ENCODE measurements at places on chromosomes 5 and 9.

- DNase-seq: peak; percentile 93
These were observed 113.8 kb downstream of the RPS23 start for GRCh38 chr5:82164176-82164976.

- DNase-seq: no peak
These were observed 12.5 kb downstream of the DNAH5 start for GRCh38 chr5:13932011-13932410.

GRCh38 chr5:83595217-83595616, 123.7 kb downstream of the VCAN start:
- DNase-seq: no peak

GRCh38 chr9:93860694-93861658, 94.2 kb downstream of the BARX1 start:
- DNase-seq: no peak

- DNase-seq: no peak
These were observed 120.4 kb upstream of the PTGER4 start for GRCh38 chr5:40559306-40559705.

GRCh38 chr9:80560976-80561375, 989.2 kb downstream of the TLE4 start:
- no peak for DNase-seq

- DNase-seq: no peak
These were observed 199.1 kb upstream of the OR13F1 start for GRCh38 chr9:104304925-104305324.

- DNase-seq: no peak
These were observed 41.4 kb downstream of the SLC25A51 start for GRCh38 chr9:37862530-37862929.

DNA sequence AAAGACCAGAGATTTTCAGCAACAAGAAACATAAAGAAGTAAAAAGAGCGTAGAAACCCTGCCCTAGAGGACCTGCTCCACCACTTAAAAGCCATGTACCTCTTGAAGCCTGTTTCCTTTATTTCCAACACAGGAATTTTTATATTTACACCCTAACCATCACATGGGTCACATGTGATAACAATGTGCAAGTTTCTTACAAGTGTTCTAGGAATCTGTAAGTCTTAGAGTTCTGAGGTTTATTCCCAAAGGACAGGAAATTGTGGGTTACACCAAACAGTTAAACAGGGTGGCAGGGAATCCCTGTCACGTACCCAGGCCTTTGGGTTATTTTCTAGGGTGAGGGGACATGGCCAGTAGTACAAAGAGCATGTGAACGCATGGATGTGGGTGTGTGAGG, 108.6 kb upstream of the CCDC152 start:
- DNase-seq: no peak

DNA sequence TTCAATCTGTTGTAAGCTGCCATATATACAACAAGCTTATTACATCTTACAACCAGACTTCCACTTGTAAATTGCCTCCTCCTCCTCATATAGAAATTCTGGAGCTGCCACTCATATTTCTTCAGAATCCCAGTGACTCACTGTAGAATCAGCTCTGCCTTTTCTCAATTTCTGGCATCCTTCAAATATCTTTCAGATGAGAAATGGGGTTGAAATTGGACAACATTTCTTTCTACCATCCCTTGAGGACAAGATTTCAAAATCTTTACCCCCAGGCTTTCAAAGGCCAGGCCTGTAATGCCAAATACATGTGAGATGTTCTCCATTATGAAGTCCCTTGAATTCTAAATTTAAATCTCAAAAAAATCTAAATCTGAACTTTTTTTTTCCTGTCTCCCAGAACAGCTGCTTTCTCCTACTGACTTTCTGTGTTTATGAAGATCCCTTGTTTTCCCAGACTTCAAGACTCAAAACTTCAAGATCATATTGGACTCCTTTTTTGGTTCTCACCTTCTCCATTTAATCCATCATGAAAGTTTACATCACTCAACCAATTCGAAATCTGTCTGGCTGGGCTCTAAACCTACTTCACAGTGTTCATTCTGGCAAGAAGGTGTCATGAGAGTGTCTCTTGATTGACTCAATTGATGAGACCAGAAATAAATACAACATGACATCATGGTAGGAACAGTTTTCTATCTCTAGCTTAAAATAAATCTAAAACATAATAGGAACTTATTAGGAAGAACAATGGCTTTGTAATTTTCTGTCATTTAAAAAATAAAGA, 109.8 kb downstream of the HMHB1 start:
- DNase-seq: peak; percentile 74

DNA sequence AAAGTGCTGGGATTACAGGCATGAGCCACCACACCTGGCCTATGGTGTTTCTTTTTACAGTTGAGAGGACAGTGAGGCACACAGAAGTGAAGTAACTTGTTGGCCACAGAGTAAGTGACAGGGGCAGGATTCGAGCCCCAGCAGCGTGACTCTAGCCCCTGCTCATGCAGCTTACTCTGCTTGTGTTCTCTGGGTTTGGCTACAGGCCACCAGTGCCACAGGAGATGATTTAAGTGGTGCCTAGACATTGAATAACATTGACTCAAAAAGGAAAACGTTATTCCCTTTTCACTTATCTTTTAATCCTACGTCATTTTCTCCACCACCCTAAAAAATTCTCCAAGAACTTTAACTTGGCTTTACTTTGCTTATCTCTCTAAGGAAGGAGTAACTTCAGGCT, 61.4 kb downstream of the SNX24 start:
- peak; percentile 45 for DNase-seq

GRCh38 chr9:406886-407654, 192.4 kb downstream of the DOCK8 start:
- DNase-seq: no peak

GRCh38 chr5:74082512-74083055, 456.6 kb downstream of the ARHGEF28 start:
- DNase-seq: no peak

DNA sequence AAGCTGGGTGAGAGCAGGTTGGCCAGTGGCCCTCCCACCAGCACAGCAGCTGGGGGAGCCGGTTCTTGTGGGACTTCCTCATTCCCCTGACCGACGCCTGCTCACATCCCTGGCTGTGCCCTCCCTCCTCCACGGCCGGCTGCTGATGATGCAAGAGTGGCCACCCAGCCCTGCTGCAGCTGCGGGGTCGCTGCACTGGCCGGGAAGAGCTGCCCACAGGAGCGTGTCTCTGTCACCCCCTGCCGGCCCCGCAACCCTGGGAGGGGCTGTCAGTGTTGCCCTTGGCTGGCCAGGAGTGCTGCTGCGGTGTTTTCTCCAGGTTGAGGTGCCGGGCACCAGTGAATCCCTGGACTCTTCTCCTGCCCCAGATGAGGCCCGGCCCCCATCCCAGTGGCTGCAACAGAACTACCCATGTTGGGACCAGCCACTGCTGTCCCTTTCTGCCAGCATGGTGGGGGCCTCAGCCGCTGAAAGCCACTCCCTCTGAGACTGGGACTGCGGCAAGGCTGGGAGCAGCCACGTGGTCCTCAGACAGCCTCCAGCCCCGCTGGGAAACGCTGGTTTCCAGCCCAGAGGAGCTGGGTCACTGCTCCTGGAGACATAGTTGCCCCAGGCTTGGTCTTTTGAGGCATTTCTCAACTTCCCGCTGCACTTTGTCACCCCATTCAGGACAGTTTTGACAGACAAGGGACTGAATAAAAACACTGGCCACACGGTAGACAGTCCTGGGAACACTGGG, 739 bp downstream of the CARD9 start:
- DNase-seq: peak; percentile 66

DNA sequence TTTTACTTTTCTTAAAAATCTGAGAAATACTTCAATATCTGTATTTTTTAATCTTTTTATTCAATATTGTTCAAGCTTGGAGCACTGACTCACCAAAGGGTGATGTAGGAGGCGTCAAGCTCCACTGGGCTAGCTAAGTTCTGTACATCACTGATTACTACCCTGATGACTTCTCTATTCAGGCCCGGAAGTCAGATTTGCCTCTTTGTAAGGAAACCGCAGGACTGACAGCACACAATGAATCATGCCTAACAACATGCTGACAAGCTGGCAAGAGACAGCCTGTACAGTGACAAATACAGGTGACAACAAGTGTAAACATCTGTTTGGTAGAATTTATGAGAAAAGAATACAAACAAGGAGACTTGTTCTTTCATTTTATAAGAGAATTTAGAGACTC, 627.9 kb upstream of the RORB start:
- DNase-seq: peak; percentile 48

- no peak for DNase-seq
These were observed 6.1 kb downstream of the SAPCD2 start for GRCh38 chr9:137064027-137064879.

DNA sequence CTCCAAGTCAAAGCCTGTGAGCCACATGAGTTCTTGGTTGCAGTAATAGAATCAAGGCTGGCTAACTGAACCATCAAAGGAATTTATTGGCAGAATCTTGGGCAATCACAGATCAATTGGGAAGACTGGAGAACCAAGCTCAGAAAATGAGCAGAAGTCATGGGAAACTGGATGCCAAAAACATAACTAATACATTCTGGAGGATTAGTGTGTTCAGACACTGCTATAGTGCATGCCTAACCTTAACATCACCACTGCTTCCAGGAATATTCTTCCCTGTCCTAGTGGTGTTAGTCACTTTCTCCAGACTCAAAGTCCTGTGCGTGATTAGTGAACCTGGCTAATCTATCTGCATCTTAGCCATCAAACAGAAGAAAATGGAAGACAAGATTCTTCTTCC, 843.7 kb downstream of the EFNA5 start:
- DNase-seq: no peak

- no peak for DNase-seq
These were observed 153.8 kb downstream of the HSPA4 start for GRCh38 chr5:133205649-133206048.

GRCh38 chr9:137492464-137493363, 33.6 kb upstream of the NSMF start:
- no peak for DNase-seq

- no peak for DNase-seq
These were observed 98.9 kb upstream of the PHYKPL start for GRCh38 chr5:178331491-178331996.

DNA sequence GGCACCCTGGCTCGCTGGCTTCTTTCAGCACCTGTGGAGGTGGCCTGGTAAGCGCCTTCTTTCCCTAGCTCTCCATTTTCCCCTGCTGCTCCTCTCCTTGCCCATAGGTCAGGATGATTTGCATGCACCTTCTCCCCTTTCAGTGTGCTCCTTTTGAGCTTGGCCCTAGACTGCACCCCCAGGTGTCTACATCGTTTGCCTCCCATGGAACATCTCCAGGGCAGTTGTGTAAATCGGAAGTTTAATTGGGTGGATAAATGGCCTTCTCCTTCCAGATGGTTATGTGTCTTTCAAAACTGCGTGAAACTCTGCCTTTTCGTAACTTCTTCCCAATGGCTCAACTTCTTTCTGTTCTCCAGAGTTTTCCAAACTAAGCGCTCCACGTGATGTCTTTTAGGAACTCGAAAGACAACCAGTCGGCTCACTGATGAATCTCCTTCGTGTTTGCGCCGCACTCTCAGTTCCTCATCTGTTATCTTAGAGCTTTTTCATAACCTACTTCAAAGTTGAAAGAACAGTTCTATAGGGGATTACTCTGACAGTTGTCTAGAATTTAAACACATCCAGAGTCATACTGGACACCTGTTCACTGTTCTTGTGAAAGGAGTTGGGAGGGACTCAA, 1.7 kb downstream of the ADAMTS19 start:
- no peak for DNase-seq

DNA sequence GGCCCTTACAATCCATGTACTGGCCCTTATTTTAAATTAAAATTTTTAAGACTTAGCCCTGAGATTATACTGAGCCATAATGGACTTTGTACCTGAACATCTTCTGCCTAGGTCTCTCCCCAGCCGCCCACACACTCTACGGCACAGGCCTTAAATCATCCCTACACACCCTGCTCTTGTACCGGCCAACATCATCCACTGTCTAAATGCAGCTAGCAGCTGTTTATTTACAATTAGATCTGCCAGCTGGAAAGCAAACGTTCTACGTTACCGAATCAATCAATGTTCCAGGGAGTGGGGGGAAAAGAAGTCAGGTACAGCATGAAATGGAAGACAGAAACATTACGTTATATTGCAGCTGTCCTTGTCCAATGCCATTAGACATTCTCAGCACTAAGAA, 88.4 kb upstream of the GRAMD2B start:
- DNase-seq: no peak

- DNase-seq: no peak
These were observed 52.7 kb upstream of the TESK1 start for GRCh38 chr9:35552376-35552775.

DNA sequence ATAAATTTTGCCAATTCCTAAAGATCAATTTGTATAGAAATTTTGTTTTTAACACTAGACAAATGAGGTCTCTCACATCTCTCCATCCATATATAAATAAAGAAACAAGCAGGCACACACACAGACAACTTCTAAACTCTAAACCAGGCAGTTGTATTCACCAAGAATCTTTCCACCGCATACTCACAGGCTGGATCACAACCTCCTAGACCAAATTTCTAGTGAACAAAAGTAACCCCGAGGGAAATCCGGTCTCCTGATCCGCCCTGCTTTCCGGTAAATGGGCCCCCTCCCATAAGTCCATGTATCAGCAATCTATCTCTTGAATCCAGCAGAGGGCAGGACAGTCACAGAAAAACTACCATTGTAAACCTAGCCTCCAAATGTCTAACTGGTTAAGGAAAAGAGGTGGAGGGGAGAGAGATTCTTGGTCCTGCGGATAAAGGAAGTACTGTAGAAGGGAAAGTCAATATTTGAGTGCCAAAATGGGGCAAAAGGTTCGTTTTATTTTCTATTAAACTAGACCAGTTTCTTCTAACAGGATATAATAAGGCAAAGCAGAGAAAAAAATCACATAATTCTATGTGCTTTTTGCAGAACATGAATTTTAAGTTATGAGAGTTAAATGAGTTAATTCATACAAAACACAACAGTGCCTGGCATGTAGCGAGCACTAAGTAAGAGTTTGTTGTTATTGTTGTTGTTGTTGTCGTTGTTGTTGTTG, 4.8 kb upstream of the SMU1 start:
- peak; percentile 91 for DNase-seq

- DNase-seq: peak; percentile 47
These were observed 82.8 kb downstream of the COL5A1 start for GRCh38 chr9:134724202-134724911.

DNA sequence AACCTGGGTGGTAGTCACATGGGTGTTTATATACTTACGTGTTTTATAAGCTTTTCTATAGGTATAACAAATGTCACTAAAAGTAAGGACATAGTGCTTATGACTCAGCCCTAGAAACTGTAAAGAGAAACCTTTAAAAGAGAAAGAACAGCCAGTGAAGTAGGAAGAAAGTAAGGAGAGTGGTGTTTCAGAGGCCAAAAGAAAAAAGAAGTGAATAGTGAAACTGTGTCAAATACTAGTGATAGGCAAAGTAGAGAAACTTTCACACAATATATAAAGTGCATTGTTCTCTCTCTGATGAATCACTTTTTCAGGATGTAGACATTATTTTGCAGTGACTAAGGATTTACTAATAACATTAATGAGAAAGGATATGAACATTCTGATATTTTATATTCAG, 74.2 kb upstream of the SUSD1 start:
- peak; percentile 29 for DNase-seq

- DNase-seq: no peak
These were observed 162.9 kb upstream of the ELL2 start for GRCh38 chr5:96124589-96124988.
